ENCODE measurements at places on chromosomes 6 and 20. TPM values are rescaled to one million over a fixed set of nuclear protein-coding genes. Genes with fewer than 3 reads are reported as not detected.

MYL9 gene
- 195 TPM for total RNA-seq

HCRTR2 gene
- total RNA-seq, result not detected

TAGAP gene
- total RNA-seq, result not detected

FOXA2 gene
- total RNA-seq, result not detected

DNA sequence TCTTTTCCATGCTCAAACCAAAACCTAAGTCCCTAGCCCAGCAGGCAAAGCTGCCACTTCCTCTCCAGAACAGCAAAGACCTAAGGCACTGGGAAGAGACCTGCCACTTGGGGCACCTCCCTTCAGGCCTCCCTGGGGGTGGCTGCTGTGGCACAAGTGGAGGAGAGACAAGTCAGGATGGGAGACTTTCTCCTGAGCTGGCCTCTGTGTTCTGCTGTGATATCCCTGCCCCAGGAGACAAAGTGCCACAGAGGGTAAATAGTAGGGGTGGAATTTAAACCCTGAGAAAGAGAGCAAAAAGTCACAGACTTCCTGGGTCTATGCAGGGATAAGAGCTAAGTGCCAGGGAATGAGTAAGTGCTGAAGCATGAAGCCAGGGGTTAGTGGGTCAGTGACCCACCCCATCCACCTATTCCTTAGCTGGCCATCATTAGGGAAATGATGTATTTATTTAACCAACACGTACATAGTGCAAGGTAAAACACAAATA lies 84.2 kb downstream of the MRPL14 start:
- DNase-seq, result peak; percentile 55

- DNase-seq, result no peak
Measured at GRCh38 chr6:158017621-158018040, 36.0 kb downstream of the SYNJ2 start.

GRCh38 chr6:144347448-144347759 lies 62.3 kb downstream of the UTRN start:
- DNase-seq, result no peak

GRCh38 chr20:48550814-48551213 lies 277.0 kb downstream of the PREX1 start:
- DNase-seq, result no peak

DNA sequence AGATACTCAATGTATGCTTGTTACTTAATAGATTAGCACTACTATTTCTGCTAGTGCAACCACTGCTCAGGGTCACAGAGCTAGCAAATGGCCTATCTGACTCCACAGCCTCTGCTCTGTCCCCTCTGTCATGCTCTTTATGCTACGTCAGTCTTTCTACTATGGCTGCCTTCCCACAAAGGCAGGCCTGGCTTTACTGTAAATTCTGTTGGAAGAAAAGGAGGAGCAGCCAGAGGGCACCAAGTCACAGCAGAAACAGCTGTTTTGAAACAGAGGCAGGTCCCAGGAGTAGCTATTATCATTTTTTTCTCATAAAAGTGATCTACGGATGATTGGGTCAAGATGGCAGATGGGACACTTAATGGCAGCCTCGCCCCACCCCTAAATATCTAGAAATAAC lies 10.0 kb upstream of the ELMO2 start:
- no peak for DNase-seq

Measured in fibroblast of villous mesenchyme (primary cell).